ENCODE measurements at places on chromosomes 16 and 17.

DNA sequence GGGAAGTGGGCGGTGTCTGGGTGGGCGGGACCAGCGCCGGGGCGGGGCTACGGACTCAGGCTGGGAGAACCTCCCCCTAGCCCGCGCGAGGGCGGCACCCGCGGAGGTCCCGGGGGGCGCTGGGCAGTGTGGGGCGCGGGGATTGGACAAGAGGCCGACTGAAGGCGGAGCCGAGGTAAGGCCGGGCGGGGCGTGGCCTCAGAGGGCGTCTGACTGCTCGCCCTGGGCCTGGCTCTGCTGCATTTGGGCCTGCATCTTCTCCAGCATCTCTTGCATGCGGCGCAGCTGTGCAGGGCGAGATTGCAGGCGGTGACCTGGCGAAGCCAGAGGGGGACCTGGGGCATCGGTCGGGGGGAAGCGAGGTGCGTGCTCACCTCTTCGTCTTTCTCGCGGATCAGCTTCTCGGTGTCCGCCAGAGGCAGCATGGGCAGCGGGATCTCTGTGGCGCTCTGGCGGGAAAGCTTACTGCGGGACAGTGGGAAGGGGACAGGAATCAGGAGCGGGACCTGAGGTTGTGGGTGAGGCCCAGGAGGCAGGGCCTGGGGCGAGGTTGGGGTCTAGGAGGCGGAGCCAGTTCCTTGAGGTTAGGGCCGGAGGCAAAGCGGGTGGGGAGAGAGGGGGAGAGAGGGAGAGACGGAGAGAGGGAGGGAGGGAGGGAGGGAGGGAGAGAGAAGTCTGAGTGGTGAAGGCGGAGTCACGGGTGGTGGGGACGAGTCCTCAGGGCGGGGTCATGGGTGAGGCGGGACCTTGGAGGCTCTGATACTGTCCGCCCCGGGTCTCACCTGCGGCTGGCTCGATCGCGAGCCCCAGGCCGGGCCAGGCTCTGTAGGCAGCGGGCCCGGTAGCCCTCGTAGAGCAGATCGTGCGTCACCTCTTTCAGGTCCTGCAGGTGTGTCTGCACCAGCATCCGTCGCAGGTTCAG lies 3.9 kb downstream of the SEPTIN1 start:
- peak; percentile 99 for DNase-seq

- peak; percentile 78 for DNase-seq
Observed at GRCh38 chr17:42183741-42184711, 1.2 kb downstream of the HCRT start.

- no peak for DNase-seq
Observed at GRCh38 chr16:275786-276232, at the start of gene RGS11. Gene RGS11 (minus strand): TSS chr16:275944. CDS start chr16:275911, 33 bp downstream.

- no peak for DNase-seq
Observed at GRCh38 chr17:337866-338265, 14.7 kb downstream of the RPH3AL start.

DNA sequence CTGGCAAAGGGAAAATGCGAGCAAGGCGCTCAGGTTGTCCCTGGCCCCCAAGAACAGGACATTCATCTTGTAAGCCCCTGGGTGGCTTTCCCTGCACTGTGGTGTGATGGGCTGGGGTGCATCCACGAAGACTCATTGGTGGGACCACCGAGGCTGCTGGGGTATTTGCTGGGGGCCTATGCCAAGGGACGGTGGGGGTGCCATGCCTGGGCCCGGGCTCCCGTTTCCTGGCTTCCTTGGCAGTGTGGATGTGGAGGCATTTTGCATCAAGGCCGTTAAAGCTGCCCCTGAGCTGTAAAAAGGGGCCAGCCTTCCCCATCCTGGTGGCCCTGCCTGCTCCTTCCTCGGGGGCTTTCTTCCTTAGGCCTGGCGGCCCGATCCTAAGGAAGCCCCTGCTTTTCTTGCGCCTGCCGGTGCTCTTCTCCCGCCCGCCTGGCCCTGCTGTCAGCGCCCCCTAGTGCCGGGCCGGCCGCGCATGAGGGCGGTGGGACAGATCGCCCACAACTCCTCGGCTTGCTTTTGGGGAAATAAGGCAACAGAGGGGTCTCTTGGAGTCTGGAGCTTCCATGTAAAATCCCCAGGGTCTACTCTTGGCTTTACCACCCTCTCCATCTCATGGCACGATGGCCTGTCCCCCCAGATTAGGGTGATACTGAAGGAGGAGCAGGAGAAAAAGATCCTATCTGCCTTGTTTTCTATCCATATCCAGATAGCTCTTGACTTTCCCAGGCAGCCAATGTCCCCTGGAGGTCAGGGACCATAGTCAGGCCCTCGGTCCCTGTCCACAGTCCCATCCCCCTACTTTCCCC lies 9.8 kb upstream of the TBX2 start:
- DNase-seq = peak; percentile 56

- DNase-seq = no peak
Observed at GRCh38 chr17:37247825-37248224, 128.0 kb upstream of the C17orf78 start.

DNA sequence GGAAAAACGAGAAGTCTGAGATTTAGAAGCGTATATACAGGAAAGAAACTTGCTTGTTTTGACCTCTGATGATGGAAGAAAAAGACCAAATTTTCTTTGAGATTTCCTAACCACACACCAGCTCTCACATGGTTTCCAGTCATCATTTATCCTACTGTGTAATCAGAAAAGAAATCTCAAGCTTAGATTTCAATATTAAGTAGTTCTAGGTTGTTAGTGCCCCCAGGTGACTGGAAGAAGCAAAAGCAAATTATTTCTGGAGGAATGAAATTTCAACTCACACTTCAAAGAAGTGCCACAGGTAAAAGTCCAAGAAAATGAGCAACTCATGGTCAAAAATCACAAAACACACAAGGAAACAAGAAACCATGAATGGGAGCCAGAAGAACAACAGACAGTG lies 51.8 kb upstream of the KDM6B start:
- DNase-seq = no peak

GRCh38 chr16:69798466-69798865 lies 36.3 kb downstream of the WWP2 start:
- DNase-seq = no peak

DNA sequence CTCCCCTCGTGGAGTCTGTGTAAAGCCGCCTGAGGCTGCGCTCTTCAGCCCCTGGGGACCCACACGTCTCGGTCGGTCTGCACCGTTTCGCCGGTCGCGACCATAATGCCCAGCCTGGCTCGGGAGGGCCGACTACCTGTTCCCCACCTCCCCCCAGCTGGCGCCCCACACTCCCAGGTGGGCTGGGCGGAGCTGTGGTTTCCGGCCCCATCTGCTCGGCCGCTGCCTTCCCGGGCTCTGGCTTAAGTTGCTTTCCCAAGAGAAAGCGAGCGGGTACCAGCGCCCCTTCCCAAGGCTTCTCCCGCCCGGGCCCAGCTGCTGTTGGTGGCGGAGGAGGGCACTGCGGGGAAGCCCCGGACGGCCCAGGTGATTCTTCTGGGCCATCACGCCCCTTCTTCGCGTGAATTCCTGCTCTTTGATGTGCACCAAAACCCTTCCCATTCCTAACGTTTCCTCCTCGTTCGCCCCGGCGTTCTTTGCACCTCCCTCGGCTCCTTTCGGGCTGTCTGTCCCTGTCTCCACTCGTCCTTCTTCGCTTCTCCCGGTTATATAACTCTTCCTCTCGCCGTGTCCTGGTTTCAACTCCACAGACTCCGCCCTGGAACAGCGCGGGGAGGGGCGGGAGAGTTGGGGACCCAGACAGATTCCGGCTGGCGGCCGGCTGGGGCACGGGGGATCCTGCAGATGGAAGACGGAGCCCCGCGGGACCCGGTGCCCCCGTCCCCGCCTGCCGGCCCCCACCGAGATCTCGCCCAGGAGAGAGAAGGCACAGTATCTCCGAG lies 2.0 kb downstream of the KDM6B start:
- no peak for DNase-seq

DNA sequence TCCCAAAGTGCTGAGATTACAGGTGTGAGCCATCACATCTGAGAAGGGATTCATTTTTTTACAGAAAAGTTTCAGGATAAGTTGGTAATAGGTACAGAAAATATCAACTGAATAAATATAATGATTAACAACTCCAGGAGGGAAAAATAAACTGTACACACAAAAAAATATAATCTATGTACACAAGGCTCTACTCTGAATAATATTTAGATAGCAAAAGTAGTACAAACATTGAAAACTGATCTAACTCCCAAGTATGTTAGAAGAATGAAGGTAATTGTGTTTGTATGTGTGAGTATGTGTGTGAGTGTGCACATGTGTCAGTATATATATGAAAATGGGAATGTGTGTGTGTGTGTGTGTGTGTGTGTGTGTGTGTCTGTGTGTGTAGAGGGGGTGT lies 20.4 kb downstream of the TUBD1 start:
- no peak for DNase-seq

- no peak for DNase-seq
Observed at GRCh38 chr17:1729966-1730325, 5.4 kb downstream of the WDR81 start.

DNA sequence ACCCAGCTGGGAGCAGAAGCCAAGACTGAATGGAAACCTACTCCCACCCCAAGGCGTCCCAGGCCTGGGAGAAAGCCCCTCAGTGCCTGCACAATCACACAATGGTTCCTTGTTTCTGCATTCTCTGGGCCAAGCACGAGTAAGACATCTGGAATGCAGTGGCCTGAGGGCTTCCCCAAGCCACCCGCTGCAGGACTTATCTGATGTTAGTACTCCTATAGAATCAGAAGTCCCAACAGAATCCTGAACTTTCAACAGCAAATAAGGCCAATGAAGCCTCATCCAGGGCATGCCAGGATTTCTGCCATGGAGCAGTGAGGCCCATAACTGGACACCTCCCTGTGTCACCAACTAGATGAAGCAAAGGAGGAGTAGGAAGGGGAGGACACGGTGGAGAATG lies 28.6 kb downstream of the MYO18A start:
- no peak for DNase-seq

- DNase-seq = no peak
Observed at GRCh38 chr16:83520596-83520995, 287.2 kb upstream of the HSBP1 start.

GRCh38 chr16:73106329-73107034 lies 58.6 kb upstream of the ZFHX3 start:
- no peak for DNase-seq

- no peak for DNase-seq
Observed at GRCh38 chr17:58944166-58944565, 162.5 kb downstream of the TRIM37 start.

DNA sequence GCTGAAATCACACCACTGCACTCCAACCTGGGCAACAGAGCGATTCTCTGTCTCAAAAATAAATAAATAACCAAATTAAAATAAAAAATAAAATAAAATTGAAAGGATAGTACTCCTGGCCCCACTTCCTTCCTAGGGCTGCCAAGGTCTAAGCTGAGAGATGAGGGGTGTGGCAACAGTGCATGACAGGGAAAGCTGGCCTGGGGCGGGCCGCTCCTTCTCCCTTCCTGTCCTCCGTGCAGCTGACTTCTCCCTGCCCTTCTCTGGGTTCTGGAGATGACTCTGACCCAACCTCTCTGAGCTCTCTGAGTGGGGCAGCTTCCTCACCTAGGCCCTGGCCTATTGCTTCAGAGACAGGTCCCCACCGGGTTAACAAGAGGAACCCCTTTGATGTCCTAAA lies 8.7 kb upstream of the SLC25A39 start:
- no peak for DNase-seq

DNA sequence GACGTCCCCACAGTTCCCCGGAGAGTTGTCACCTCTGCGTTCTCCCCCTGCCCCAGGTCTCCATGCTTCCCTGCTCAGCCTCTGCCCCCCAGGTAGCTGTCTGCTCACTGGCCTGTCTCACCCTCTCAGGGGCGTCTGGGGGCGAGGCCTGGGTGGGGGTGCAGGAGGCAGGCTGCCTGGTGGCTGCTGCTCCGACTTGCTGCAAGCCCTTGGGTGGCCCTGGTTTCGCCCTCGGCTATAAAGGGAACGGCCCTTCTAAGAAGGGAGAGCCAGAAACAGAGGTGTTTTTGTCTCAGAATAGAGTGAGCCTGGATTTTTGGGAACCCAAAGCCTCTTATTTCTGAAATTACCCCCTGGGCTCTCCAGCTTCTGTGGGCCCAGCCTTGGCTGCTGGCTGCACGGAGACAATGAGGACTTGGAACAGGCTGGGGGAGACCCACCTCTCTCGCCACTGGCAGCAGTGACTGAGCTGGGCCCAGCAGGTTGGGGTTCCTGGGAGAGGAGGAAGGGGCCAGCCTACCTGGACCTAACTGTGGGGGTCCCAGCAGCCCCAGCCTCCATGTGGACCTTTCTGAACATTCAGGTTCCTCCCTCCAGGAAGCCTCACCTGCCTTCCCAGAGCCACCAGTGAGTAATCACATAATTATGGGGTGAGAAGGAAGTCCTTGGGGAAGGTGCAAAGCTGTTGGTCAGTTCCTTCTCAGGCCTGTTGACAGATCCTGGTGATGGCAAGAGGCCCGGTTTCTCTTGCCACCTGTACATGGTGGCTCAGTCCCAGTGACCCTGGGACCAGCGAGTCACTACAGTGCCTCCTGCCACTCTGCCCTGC lies 15.5 kb upstream of the SPNS2 start:
- no peak for DNase-seq

DNA sequence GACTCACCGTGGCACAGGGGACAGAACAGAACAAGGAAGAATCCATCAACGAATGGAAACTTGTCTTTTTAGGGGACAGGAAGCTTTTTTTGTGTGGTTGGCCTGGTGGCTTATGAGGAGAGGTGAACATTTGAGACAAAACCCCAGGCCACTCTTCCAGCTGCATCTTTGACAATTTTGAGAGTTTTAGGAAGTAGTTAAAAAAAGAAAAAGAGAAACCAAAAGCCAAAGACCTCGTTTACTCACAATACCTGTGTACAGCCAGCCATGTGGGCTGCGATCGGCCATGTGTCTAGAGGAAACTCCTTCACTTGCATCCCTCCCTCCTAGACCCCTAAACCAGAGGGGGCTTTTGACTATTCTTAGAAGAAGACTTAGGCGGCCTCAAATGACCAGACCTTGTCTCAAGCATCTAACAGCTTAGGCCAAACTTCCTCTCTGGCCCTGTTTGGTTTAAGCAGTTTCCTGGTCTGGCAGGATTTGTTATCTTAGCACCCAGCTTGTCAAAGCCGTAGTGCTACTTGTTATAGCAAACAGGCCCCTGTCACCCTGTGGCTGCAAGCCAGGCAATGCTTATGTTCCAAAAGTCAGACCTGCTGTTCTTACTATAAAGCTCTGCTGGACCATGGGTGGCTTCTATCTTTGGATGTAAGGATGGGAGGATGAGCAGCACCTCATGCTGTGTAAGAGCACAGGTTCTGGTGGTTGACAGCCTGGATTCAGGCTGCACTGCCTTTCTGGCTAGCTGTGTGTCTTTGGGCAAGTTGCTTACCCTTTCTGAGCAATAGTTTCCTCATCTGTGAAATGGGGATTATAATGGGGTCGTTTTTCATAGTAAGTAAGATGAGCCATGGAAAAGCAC lies 17.7 kb downstream of the KSR1 start:
- DNase-seq = peak; percentile 69

DNA sequence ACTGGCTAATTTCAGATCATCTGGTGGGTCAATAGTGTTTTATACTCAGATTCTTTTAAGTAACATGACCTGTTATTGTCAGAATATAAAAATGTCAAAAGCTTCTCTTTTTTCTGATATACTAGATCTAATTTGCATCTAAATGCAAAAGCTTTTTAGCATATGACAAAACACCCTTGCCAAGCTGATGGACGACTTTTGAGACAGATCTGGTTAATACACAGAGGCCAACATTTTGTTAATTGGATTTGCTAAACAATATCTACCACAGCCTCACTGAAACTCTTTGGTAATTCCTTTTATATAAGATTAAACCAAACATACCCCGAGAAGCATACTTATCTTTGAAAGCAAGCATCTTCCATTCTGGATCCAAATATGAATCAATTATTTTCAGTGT lies 10.3 kb upstream of the NOL11 start:
- no peak for DNase-seq
